ENCODE measurements at places on chromosomes 3 and 15.

DNA sequence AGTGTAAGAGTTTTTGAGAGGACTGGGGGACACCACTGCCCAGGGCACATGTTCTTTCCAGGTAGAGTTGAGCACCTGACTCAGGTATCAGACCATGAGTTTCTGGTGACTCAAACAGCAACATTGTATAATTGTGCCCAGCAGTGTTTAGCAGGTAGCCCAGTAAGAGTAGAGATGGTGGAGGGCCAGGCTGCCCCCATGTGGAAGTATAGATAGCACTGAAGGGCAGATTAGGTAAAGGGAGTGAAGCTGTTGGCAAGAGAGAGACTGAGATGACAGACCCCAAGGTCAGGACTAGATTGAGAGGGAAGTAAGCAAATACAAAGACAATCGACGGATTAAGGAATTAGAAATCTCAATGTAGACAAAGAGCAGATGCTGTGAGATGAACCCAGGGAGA, 74.6 kb downstream of the TRIM42 start:
- DNase-seq = no peak

DNA sequence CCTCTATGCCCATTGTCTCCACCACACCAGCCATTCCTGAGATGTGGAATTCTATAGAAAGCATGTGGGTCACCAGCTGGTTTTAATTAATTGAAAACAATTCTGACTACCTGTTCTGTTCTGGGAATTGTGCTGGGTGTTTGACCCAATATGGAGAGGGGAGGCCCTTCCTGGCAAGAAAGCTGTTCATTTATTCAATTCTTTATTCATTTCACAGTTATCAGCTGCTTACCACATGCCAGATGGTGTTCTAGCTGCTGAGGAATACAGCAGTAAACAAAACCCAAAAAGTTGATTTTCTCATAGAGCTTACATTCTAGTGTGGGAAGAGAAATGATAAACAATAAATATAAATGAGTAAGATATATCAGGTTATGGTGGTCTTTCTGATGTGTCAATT, 296.1 kb upstream of the RASGRP1 start:
- no peak for DNase-seq

- no peak for DNase-seq
These were observed 104.4 kb upstream of the UBE3A start for GRCh38 chr15:25543196-25543595.

- no peak for DNase-seq
These were observed 50.5 kb downstream of the SRGAP3 start for GRCh38 chr3:9198899-9199335.

GRCh38 chr3:196596355-196596754, 27.9 kb downstream of the FBXO45 start:
- DNase-seq = no peak

- DNase-seq = no peak
These were observed 168.6 kb downstream of the SEMA6D start for GRCh38 chr15:47885920-47886319.

GRCh38 chr3:173465112-173465511, 67.6 kb downstream of the NLGN1 start:
- DNase-seq = no peak

- no peak for DNase-seq
These were observed 29.8 kb downstream of the DNAJC19 start for GRCh38 chr3:180959691-180960090.

- no peak for DNase-seq
These were observed 406.8 kb upstream of the CBLB start for GRCh38 chr3:106275592-106275991.
